Suppressor macrophage treated with lipopolysaccharide for 1 hour (primary cell): ENCODE measurements at places on chromosomes 2 and 18.

GRCh38 chr2:24785671-24786321 lies 7.4 kb downstream of the PTRHD1 start:
- DNase-seq = peak; percentile 35

GRCh38 chr2:240948086-240948485 lies 42.0 kb downstream of the CROCC2 start:
- no peak for DNase-seq

DNA sequence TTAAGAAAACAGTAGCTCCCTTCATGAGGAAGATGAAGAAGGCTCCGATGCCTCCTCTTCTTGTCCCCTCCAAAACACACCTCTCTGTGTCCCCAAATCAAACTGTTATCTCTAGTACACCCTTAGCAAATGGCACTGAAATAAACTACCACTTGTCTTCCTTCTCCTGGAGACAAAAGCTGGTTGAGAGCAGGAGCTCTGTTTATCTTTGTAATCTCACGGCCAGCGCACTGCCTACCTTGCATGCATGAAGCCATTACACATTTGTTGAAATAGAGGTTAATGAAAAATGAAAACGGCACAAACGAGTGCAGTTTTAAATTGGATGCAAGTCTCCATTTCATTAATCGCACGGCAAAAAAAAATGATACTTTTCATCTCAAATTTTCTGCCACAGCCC lies 113.7 kb downstream of the EPB41L3 start:
- no peak for DNase-seq

- no peak for DNase-seq
Measured at GRCh38 chr18:60493066-60493465, 120.5 kb upstream of the MC4R start.

DNA sequence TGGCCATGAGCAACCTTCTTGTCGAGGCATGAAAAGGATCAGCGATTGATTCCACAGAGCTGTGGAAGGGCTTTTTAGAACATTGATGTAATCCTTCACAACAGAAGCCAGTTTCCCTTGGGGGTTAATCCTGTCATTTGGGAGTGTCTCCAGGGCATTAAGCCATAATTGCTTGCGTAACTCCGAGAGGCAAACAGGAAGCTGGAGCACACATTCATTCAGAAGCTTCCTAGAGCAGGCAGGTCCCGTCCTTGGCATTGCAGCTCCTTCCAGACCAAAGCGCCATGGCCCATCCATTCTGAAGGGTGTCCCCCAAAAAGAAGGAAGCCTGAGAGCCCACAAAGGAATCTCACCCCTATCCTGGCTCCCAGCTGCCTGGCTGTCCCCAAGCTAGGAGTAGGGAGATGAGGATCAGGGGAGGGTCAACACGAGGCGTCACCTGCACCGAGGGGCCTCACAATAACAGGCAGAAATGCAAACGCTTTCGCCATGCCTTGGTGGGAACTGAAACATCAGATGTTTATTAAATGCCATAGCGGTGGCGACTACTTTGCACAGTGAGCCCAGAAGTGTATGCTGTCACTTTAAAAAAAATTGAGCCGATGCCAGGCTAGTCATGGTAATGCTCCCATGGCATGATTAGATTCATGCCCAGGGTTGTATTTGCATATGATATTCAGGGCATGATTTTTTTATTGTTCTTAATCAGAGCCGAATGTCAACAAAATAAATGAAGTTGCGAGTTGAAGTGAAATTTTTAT lies 339.4 kb downstream of the BCL11A start:
- DNase-seq = peak; percentile 70

DNA sequence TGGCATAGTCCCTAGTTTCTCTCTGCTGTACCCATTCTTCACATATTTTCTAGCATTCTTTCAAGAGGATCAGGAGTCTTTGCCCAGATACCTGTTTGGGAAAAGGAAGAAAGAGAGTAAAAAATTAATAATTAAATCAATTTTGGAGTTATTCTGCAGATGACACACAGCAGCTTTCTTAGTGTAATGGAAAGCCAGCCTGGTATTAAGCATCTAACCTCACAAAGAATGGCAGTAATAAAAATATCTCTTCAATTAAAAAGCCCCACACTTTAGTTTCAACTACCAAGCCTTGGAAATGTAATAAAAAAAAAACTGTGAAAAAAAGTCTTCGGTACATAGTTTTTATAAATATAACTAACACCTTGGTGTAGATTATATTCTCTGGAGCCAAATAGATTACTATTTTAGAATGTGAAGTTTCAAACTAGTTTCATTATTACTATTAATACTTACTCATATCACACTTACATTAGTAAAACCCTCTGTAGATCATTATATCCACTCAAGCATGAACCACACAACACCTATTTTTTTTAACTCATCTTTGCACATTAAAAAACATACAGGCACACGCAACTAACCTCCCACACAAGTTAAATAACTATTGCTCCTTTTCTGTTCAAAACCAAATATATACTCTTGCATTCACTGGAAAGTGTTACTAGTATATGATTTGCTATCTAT lies 90.9 kb downstream of the GPD2 start:
- DNase-seq = no peak

- DNase-seq = no peak
Measured at GRCh38 chr2:121529439-121530211, 1.1 kb upstream of the RNU4ATAC start.

GRCh38 chr2:127416506-127417001 lies 1.7 kb upstream of the PROC start:
- no peak for DNase-seq

- DNase-seq = no peak
Measured at GRCh38 chr2:133791191-133791590, 222.9 kb upstream of the NCKAP5 start.

DNA sequence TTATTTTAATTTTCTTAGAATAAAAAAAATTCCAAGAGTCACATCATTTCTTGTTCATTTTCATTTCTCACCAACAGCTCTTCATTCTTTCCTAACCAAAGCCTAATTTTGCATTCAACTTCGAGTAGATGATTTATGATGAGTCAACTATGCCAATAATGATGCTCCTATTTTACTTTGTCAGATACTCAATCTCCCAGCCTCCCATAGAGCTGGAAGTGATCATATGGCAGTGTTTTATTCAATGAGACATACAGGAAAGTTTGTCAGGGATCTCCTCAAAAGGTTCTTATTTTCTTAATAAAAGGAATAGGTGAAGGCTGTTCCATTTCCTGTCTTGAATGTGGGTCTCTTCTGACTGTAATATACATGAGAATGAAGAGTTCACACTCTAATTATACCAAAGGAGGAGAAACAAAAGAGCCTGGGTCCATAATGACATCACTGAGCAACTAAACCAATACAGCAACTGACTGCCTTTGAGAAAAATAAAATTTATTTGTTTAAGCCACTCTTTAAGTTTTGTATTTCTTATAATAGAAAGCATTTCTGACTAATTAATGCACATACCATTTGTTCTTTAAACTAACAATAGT lies 231.2 kb upstream of the CYP26B1 start:
- no peak for DNase-seq

- no peak for DNase-seq
Measured at GRCh38 chr2:79660557-79660956, 147.7 kb downstream of the CTNNA2 start.

DNA sequence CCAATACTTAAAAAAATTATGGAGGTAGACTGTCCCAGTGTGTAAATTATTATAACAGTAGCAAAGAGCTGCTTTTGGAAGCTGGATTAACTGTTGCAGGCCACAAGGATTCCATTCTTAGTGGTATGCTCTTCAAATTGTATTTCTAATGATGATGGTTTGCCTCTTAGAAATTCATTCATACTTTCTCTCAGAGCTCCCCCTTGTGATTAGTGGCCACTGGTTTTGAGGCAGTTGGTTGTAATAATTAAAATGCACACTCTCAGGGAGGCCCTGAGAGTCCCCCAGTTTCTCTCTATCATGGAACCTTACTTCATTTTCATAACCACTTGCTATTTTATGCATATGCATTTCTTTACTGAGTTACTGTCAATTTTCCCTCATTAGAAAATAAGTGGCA lies 122.5 kb downstream of the PLA2R1 start:
- peak; percentile 52 for DNase-seq

- no peak for DNase-seq
Measured at GRCh38 chr2:132871831-132872230, 201.8 kb upstream of the LYPD1 start.

- no peak for DNase-seq
Measured at GRCh38 chr2:105502625-105503334, 103.9 kb upstream of the FHL2 start.

DNA sequence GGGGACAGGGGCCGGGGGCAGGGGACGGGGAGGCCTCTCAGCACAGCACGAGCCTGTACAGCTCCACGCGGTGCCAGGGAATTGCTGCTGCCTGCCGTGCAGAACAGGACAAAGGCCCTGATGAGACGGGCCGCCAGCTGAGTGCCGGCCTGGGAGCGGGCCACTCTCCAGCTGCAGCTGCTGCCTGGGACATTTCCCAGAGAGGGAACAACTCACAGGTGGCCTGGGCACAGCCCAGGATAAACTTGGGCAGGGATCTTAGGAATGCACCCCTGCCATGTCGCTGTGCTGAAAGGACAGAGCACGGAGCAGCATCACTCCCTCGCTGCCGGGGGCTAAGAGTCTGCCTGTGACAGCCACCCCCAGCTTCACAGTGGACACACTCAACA lies 38.8 kb downstream of the CENPO start:
- DNase-seq = no peak

DNA sequence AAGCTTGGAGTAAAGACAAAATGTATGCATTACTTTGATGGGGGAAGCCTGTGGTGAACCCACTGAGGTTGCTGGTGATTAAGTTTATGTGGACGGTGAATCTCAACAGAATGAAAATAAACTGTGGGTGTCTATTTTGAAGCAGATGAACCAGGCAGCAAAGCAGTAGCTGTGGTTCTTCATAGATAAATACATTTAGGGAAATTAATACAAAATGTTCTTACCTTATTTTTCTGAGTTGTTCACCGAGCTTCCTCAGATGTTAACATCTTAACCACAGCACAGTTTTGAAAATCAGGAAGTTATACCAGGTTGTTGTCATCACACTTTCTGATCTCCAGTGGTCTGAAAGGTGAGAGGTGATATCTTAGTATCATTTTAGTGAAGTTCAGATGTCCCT lies 53.9 kb downstream of the NCK2 start:
- DNase-seq = peak; percentile 22

DNA sequence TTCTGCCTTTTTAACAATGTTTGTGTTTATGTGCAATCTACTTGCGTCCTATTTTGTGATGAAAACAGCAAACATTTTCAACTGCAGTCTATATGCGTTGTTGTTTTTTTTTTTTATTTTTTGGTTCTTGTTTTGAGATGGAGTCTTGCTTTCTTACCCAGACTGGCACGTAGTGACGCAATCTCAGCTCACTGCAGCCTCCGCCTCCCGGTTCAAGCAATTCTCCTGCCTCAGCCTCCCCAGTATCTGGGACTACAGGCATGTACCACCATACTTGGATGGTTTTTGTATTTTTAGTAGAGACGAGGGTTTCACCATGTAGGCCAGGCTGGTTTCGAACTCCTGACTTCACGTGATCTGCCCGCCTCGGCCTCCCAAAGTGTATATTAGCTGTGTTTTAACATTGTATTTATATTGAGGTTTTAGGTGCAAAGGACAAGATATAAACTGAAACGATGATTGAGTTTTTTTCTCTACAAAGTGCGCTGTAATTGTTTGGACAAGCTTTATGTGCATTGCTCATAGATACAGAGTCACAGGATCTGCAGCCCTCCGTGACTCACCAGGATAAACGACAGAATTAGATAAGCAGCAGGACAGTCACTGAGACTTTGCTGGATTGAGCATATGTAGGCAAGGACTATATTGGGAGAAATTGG lies 17.4 kb downstream of the CDH7 start:
- DNase-seq = no peak

DNA sequence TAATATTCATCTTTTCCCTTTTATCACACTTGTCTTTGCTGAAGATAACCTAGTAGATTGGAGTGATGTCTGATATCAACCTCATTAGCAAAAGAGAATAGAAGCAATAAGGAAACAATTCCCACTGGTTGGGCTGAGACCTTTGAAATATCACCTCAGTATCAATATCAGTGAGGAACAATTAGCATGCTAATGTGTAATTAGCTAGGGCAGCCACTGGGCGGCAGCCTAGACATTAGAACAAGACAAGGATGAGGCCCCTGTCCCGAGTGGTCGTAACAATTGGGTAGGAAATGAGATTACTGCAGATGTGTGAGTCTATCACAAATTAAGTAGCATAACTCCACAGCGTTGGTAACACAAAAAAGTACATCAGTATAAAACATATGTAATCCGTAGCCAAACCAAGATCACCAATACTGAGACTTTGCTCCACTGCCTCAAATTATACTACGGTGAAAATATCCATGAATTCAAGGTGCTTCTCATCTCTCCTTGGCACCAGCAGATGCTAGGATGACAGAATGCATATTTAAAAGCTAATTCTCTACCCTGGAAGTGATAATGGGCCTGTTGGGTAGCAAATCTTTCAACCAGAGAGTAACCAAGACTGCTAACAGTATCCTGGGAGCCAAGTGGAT lies 99.1 kb downstream of the ALPK2 start:
- peak; percentile 78 for DNase-seq

DNA sequence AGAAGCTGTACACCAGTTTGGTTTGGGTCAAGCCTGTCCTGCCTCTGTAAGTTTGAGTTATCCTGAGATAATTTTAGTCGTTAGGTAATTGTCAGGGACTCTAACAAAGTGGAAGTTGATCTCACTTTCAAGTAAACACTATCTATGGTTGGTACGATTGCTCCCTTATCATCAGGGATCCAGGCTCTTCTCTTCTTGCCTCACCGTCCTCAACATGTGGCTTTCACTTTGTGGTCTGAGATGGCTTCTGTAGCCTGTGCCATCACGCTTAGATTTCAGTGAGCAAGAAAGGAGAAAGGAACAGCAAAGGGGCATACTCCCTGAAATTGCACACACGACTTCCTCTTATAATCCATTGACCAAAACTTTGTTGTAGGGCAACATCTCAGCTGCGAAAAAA lies 115.6 kb downstream of the CTAGE1 start:
- peak; percentile 30 for DNase-seq

DNA sequence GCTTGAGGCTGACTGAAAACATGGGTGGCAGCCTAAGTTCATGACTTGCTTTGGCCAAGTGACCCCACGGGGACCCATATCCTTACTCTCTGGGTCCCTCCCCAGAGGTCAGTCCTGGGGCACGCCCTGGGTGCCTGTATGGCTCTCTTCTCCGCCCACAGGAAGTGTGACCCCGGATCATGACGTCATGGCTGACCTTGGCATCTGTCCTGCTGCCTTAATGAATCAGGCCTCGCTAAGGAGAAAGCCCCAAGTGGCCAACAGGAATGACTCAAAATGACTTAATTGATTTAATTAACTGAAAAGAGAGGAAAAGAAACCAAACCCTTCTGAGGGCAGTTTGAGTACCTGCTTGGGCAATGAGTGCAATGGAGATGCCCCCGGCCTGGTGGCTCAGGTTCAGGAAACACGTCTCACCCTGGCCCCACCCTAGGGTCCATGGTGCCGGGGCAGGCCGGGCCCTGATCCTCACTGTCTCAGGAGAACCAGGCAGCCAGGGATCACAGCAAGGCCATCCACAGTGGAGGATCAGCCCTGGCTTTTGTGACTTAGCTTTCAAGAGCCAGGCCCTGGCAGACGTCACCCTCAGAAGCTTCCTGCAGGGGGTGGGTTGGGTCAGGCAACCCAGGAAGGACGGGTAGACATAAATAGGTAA lies 112.0 kb downstream of the CYP26B1 start:
- no peak for DNase-seq

- peak; percentile 47 for DNase-seq
Measured at GRCh38 chr2:26273501-26273900, 28.8 kb downstream of the HADHB start.
